ENCODE measurements at places on chromosomes 4 and X.

GRCh38 chrX:34918856-34919255 is 23.7 kb upstream of the FAM47B start:
- DNase-seq = no peak

DNA sequence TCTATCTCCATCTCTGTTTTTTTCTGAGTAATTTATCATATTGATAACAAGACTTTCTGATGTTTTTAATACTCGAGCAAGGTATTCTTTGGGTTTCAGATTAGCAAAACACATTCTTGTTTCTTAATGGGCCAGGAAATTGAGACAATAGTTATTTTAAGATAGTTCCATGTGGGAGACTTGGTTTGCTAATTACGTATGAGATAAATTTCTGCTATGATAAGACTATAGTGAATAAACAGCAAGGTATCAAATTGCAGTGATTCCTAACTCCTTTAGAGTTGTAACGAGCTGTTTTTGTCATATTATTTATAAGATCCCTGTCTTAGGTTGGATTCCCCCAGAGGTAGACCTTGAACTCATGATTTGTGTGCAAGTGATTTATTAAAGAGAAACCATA is 38.3 kb downstream of the SYTL5 start:
- no peak for DNase-seq

GRCh38 chrX:24260842-24261550 is 52.9 kb downstream of the SUPT20HL2 start:
- no peak for DNase-seq

- DNase-seq = no peak
Observed at GRCh38 chrX:44314259-44314734, 29.2 kb downstream of the EFHC2 start.

GRCh38 chr4:55851885-55852284 is 1.6 kb upstream of the EXOC1 start:
- DNase-seq = no peak

DNA sequence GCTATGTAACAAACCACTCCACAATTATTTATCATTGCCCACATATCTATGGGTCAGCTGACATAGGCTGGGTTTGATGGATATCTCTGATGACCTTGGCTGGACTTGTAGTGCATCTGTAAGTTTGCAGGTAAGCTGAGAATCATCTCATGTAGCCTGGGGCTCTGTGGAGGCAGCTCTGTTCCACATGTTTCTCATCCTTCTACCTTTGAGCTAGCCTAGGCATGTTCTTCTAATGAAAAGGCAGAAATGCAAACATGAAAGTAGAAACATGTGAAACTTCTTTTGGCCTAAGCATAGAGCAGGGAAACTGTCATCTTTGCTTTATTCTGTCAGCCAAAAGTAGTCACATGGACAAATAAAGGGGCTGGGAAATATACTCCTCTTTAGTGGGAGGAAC is 18.2 kb downstream of the MRPL1 start:
- DNase-seq = no peak

- no peak for DNase-seq
Observed at GRCh38 chrX:11105080-11105479, 6.1 kb upstream of the HCCS start.
